ENCODE measurements at places on chromosomes 12 and 14.

GRCh38 chr14:31965735-31966598, 111.1 kb upstream of the ARHGAP5 start:
- no peak for DNase-seq

- peak; percentile 65 for DNase-seq
Observed at GRCh38 chr14:81127785-81128184, 93.0 kb downstream of the GTF2A1 start.

- DNase-seq = no peak
Observed at GRCh38 chr12:47707355-47707754, 1.5 kb upstream of the RPAP3 start.

GRCh38 chr14:67393689-67394088, 18.3 kb downstream of the PLEK2 start:
- DNase-seq = no peak

DNA sequence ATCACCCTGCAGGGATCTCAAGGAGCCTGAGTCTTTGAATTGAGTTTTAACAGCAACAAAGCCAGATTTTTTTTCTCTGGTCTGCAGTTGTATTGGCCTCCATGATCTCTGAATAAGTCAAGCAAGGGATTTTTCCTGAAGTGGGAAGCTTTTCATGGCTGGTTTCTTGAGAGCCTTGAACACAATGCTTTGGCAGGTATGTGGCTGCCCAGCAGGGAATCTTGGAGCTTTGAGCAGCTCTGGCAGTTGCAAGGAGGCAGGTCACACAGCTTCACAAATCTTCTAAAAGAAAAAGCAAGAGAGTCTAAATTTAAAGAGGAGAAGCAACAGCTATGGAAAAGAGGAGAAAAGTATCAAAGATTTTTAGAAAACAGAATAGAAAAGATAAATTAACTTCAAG, 60.1 kb downstream of the RPS29 start:
- no peak for DNase-seq

- no peak for DNase-seq
Observed at GRCh38 chr14:69214393-69214792, 23.1 kb downstream of the EXD2 start.
